Posterior cingulate gyrus (tissue), 11 donors: ENCODE measurements at places on chromosomes 12 and 14.

GRCh38 chr14:80054020-80054419 lies 157.3 kb downstream of the DIO2 start:
- no peak for DNase-seq

DNA sequence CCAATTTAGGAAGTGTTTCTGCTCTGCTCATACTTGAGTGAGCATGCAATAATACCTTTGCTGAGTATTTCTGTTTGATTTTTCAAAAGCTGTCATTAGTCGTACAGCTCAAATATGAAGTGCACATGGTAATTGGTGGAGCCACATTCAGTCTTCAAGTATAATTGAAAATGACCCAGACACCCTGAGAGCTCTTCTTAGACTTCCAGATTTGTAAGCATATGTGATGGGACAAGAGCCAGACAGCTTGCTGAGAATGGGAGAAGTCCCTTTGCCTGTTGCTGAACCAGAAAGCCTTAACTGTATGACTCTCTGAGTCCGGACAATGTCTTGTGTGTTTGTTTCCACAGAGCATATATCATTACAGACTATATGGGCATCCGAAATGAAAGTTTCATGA lies 307.3 kb downstream of the TMEM117 start:
- no peak for DNase-seq

GRCh38 chr14:65164068-65164824 lies 61.9 kb upstream of the MAX start:
- no peak for DNase-seq

- DNase-seq = no peak
Observed at GRCh38 chr12:795305-795704, 42.9 kb downstream of the WNK1 start.

DNA sequence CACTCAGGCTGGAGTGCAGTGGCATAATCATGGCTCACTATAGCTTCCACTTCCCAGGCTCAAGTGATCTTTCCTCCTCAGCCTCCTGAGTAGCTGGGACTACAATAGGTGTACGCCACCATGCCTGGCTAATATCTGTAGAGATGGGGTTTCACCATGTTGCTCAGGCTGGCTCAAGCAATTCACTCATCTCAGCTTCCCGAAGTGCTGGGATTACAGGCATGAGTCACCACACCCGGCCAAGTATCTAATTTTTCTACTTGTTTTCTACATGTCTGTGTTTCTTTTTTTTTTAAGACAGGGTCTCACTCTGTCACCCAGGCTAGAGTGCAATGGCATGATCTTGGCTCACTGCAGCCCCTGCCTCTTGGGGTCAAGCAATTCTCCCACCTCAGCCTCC lies 119.7 kb upstream of the MED13L start:
- no peak for DNase-seq

GRCh38 chr12:103652808-103653207 lies 65.7 kb downstream of the STAB2 start:
- no peak for DNase-seq

- no peak for DNase-seq
Observed at GRCh38 chr14:72863216-72864006, 30.5 kb downstream of the DPF3 start.
